Stimulated activated CD4-positive, alpha-beta T cell treated with anti-CD3 and anti-CD28 coated beads, Interleukin-1b, Interleukin-23, amount 100 ng/mL, for 1 hour (primary cell): ENCODE measurements at places on chromosomes 1 and 21.
A peak's percentile ranks its signal among the peaks of the same experiment; 100 is the strongest.

DNA sequence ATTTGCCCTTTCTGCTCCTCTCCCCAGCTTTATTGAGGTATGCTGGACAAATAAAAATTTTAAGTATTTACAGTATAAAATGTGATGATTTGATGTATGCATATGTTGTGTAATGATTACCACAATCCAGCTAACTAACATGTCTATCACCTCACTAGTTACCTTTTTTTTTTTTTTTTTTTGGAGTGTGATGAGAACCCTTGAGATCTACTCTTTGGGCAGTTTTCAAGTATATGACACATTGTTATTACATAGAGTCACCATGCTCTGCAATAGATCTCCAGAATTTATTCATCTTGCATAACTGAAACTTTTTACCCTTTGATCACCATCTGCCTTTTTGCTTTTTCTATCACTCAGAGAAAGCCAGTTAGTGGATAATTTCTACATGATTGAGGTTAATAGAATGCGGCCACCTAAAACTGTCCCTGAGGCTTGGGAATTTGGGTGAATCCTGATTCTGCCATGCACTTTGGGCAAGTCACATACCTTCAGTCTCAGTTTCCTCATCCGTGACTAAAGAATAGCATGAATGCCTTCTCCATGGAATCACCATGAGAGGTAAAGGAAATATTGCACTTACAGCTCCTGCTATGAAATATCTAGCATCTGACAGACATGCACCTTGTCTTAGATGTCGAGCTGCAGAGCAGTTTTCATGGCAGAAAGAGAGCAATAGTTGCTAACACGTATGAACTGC, 295.2 kb downstream of the DISC1 start:
- DNase-seq = no peak

GRCh38 chr1:115089420-115090185, at the start of gene TSPAN2:
TSPAN2 (minus strand) TSS chr1:115089503; CDS start chr1:115089432, 71 bp downstream.
- peak; percentile 18 for DNase-seq

DNA sequence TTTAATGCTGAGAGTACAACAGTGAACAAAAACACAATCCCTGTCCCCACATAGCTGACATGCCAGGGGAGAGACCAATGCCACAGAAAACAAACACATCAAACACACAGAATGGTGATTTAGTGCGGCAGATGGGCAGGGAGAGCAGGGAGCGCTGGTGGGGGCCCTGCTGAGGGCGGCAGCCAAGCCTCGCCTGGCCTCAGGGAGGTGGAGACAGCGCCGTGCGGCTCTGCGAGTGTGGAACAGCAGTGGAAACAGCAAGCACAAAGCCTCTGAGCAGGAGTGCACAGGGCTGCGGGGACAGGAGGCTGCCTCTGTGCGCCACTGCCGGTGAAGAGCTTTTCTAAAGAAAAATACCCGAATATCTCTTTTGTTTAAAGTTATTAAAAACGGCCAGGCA, 17.0 kb downstream of the MCM3AP start:
- DNase-seq = no peak

DNA sequence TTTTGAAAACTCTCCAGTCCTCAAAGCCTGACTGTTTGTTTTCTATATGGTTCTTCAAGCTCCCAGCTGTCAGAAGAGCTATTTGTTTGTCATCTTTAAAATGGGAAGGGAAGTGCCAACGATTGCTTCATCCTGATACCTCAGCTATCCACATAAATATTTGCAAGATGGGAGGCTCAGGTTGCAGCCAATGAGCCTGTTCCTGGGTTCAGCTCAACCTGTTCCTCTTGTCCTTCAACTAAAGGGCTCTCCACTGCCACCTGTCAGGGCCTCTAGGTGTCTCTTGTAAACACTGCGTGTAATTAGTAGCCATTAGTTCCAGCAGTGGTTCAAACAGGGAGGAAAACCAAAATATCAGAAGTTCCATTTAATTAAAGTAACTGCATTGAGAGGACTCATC, 445.1 kb downstream of the AJAP1 start:
- DNase-seq = no peak

GRCh38 chr1:42302034-42302433, 33.0 kb downstream of the FOXJ3 start:
- DNase-seq = no peak

DNA sequence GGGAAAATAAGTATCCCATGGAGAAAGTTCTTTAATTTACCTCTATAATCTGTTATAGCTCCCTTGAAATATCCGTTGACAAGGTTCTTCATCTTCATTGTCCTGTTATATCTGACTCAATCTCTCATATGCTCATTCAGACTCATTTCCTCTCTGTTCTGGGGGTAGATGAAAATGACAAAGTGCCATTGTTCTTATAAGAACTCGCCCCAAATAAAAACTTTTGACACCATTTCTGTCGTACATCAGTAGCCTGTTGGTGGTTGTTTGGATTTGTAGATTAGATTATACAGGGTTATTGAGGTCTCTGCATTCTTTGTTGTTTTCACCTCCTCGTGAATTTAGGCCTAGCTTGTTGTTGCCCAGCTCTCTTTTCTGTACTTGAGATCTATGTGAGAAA, 55.2 kb upstream of the IPO9 start:
- DNase-seq = no peak

DNA sequence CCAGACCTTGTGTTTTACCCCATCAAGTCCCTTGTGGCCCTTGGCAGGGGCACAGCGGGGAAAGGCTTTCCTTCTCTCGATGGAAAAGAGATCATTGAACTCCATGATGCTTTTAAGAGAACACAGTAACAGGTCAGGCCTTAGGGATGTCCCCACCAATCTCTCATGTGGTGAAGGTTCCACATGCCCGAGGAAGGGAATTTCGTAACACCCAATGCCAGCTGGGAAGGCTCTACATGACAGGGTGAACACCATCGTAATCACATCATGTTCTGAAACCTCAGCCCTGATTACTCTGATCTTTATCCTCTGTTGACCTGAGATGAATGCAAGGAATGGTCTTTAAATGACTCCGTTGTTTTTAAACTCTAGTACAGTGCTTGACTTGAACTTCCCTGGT, 105.5 kb upstream of the SPAG17 start:
- no peak for DNase-seq

DNA sequence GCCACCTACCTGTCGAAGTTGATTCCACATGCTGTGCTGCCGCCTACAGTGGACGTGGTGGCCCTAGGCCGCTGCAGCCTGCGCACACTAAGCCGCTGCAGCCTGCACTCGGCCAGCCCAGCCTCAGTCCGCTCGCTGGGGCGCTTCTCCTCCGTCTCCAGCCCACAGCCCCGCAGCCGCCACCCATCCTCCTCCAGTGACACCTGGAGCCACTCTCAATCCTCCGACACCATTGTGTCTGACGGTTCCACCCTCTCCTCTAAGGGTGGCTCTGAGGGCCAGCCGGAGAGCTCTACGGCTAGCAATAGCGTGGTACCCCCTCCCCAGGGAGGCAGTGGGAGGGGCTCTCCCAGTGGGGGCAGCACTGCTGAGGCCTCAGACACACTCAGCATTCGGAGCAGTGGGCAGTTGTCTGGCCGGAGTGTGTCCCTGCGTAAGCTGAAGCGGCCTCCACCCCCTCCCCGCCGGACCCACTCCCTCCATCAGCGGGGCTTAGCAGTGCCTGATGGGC, 46.9 kb downstream of the YARS1 start:
- no peak for DNase-seq

GRCh38 chr1:64110924-64111777, 92.3 kb upstream of the UBE2U start:
- DNase-seq = no peak
